ENCODE measurements at places on chromosomes 2 and 18.
A peak's percentile ranks its signal among the peaks of the same experiment; 100 is the strongest.

GRCh38 chr2:109419960-109420370, 193.8 kb downstream of the SEPTIN10 start:
- DNase-seq, result no peak

DNA sequence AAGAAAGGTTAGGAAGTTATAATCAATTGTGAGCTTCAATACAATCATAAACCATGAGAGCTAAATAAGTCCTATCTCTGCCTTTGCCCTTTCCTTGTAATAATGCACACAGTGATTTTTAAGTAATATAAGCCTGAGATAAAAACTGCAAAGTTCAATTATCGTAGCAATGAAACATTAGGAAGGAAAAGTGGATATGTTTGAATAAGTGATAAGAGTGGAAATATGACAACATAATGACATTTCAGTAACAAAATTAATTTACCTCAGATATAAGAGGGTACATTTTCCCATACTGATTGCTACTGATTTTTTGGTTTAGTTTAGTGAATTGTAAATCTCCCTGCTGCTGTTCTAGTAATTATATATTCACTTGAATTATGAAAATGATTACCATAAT, 164.2 kb upstream of the FANCL start:
- no peak for DNase-seq

GRCh38 chr2:88575051-88575450, 52.2 kb downstream of the EIF2AK3 start:
- no peak for DNase-seq

DNA sequence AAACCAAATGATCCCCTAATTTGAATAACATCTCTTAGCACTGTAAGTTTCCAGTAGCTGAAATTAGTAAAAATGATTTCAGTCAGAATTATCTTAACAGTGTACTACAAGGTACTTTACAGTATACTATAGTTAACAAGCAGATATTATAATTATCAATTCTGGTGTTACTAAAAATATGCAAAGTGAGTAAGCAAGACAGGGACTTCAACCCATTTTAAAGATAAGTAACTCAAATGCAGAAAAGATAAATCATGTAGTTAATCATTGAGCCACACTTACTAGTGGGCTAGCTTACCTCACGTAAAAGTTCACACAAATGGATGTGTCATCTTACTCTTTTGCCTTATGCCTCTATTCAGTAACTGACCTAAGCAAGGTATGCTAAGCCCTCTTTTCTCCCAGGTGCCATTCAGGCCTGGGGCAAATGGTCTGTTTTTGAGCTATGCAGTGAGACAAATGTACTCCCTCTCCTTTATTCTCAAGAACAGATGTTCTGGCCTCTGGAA, 101.0 kb downstream of the NBAS start:
- no peak for DNase-seq

DNA sequence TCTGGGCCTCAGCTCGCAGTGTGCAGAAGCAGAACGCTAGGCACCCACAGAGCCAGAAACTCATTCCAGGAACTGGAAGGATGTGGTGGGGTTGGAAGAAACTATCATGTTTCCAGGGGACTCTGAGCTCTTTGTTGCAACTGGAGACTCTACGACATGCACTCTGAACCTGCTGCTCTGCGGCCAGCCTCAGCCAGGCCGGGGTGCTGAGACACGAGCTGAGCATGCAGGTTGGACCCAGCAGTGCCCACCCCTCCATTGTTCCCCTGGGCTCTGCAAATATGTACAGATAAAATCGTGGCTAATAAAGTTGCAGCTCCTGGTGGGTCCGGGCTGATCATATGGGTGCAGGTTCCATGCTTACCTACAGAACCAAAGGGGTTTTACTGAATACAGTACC, 37.6 kb upstream of the ARL4C start:
- no peak for DNase-seq

- no peak for DNase-seq
Measured at GRCh38 chr18:47847635-47848034, 82.8 kb downstream of the SMAD2 start.

- no peak for DNase-seq
Measured at GRCh38 chr2:202842690-202843089, 28.9 kb downstream of the ICA1L start.

GRCh38 chr18:75029481-75029880, 179.5 kb downstream of the PTGR3 start:
- peak; percentile 19 for DNase-seq

GRCh38 chr2:235968155-235968554, 200.0 kb downstream of the GBX2 start:
- DNase-seq, result no peak

DNA sequence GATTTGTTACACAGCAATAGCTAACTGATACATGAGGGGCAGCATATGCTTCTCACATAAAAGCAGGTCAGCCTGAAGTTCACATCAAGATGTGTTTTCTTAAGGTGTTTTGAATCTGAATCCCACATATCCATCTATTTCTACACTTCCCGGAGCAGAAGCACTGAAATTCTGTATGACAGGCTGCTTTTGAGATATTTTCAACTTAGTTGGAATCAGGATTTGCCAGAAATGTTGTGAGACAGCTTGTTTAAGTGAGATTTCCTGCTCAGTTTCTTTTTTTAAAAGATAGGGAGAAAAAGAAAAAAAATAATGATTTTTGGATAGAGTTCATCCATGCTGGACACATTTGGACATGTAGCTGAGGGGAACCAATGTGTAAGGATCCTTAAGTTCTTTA, 501.5 kb upstream of the CELF4 start:
- DNase-seq, result no peak

- DNase-seq, result peak; percentile 21
Measured at GRCh38 chr2:9424447-9425164, 1.2 kb downstream of the CPSF3 start.

DNA sequence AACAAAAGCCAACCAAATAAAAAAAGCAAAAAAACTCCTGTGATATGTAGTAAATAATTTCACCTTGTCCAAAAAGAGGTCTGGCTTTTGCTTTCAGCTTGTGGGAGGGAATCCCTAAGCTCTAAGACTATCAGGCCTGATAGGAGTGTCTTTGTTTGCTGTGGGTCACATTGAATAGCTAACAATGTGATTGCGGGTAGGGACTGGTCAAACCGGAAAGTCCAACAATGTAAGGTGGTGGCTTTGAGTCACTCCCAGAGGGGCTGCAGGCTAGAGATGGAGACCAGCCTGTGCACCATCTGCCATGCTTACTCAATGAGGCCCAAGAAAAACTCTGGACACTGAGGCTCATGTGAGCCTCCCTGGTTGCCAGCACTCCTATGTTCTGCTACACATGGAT, 192.9 kb downstream of the TFCP2L1 start:
- DNase-seq, result no peak

DNA sequence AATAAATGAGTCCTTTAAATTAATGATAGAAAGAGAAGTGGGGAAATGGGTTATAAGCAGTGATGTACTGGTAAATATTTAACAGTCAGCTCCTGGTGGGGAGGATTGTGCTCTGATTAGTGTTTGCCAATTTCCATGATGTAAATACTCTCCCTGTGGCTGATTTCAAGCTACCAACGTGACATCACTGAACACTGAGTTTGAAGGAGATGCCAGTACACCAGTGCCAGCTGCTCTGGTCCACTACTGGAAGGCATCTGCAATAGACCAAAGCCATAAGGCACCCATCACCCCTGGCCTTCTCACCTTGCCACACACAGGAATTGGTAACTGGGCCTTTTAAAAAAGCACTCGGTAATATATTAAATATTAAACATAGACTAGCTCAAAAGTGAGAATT, 77.7 kb downstream of the TGOLN2 start:
- DNase-seq, result no peak

DNA sequence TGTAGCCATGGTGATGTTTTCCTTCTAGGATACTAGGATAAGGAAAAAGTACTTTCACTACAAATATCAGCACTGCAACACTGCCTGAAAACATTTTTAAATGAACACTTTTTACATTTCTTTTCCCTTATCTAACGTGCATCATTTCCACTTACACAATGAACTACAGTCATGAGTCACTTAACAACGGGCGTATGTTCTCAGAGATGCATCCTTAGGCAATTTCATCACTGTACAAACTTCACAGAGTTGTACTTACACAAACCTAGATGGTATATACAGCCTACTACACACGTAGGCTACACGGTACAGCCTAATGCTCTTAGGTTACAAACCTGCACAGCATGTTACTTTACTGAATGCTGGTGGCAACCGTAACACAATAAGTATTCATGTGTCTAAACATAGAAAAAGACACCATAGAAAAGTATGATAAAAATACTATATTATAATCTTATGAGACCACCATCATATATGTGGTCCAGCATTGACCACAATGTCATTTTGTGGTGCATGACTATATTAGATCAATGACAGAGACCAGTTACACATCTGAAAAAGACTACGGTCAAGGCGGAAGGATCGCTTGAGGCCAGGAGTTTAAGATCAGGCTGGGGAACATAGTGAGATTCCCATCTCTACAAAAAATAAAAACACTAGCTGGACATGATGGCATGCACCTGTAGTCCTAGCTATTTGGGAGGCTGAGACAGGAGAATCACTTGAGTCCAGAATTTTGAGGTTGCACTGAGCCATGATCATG, 39.8 kb downstream of the WDR33 start:
- peak; percentile 23 for DNase-seq

GRCh38 chr2:16729335-16729734, 63.7 kb upstream of the CYRIA start:
- DNase-seq, result peak; percentile 45

- no peak for DNase-seq
Measured at GRCh38 chr2:96209011-96209728, 543 bp upstream of the STARD7 start.

DNA sequence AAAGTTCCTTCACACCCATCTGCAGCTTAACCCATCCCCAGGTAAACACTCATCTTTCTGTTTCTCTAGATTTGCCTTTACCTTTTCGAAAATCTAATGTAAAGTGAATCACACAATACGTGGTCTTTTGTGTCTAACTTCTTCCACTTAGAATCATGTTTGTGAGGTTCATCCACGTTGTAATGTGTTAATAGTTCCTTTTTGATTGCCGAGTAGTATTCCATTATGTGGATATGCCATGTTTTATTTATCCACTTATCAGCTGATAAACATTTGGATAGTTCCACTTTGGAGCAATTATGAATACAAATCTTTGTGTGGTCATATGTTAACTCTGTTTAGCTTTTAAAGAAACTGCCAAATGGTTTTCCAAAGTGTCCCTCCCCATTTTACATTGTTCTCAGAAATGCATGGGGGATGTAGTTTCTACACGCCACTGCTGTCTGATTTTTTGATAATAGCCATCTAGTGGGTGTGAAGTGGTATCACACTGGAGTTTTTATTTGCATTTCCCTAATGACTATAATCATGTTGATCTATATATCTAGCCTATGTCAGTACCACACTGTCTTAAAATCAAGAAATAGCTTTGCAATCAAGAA, 22.3 kb downstream of the PECR start:
- no peak for DNase-seq

GRCh38 chr2:9076210-9076609, 72.7 kb upstream of the MBOAT2 start:
- no peak for DNase-seq

- no peak for DNase-seq
Measured at GRCh38 chr2:215880970-215881369, 132.4 kb downstream of the MREG start.

DNA sequence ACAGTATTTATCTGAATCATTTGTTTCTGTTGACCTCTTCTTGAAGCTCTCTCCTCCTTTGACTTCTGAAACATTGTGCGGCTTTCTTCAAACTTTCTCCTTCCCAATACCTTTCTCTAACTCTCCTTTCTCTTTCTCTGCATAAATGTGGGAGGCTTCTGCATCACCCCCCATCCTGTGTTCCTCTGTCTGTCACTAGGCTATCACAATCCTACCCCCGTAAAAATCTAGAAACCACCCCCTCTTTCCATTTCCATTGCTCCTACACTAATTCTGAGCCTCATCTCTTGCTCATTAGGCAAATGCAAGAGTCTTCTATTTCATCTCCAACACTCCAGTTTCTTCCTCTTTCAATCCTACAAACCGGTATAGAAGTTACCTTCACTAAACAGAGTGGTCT, 32.2 kb upstream of the ZNF385B start:
- no peak for DNase-seq
